ENCODE measurements at places on chromosomes 2 and 18.

GRCh38 chr2:111903930-111904439, 5.6 kb downstream of the MERTK start:
- no peak for DNase-seq

GRCh38 chr18:51438797-51439350, 241.4 kb upstream of the MEX3C start:
- DNase-seq = no peak

DNA sequence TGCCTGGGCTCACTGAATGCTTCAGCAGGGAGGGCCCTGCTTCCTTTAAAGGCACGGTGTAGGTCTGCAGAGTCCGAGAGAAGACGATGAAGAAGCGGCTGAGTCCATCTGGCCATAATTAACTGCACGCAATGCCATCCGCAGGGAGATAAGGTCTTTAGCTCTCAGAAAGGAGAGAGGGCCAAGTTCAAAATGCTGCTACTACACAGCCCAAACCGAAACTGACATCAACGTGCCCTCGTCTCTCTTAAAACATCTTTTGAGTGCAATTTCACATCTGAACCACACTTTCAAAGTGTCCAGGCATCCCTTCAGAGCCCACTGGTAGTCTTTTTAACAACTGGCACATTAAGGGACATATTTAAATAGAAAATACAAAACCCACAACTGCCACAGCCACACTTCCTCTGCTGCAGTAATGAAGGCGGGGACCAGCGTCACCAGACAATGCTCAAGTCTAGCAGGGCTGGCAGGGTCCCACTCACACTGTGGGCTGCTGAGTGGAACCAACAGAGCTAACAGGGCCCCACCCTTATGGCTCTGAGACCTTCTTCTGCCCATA, 35.8 kb downstream of the ST3GAL5 start:
- DNase-seq = no peak

DNA sequence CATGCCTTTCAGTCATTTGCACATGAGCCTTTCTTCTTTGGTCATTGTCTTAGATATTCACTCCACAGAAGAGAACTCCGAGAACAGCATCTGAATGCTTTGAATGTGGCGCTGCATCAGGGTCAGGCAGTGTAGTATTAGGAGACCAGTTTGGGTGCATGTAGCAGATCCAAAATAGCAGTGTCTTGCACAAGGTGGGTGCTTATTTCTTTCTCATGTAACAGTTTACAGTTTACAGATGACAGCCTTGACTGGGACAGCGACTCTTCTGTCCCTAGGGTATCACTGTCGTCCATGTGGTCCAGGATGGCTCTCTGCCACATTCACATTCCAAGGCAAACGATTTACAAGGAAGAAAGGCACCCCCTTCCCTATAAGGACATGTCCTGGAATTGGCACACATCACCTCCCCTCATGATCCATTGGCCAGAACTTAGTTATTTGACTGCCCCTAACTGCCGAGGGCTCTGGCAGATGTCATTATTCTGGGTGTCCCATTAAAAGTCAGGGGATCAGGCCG, 101.0 kb downstream of the STPG4 start:
- DNase-seq = no peak

GRCh38 chr2:213065583-213066442, 85.6 kb downstream of the IKZF2 start:
- peak; percentile 15 for DNase-seq

GRCh38 chr2:36170805-36171204, 184.8 kb upstream of the CRIM1 start:
- DNase-seq = no peak

DNA sequence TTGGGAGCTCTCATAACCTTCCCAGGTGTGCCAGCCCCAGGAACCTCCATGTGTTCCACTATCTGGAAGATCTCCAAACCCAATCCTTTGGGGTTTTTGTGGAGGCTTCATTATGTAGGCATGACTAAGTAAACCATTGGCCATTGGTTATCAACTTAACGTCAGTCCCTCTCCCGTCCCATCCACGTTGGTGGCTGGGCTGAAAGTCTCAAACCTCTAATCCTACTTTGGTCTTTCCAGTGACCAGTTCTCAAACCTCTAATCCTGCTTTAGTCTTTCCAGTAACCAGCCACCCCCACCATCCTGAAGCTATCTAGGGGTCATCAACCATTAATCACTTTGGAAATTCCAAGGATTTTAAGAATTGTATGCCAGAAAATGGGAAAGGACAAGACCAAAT, 704.7 kb upstream of the TMEFF2 start:
- DNase-seq = no peak

GRCh38 chr2:134372611-134373131, 118.8 kb downstream of the MGAT5 start:
- no peak for DNase-seq

GRCh38 chr2:38097258-38097987, 21.5 kb upstream of the CYP1B1 start:
- DNase-seq = no peak

GRCh38 chr2:236511266-236511665, 58.4 kb upstream of the ACKR3 start:
- DNase-seq = no peak

- DNase-seq = no peak
These were observed 49.9 kb downstream of the KCNG3 start for GRCh38 chr2:42443718-42444399.

- no peak for DNase-seq
These were observed 4.5 kb downstream of the B4GALT6 start for GRCh38 chr18:31679791-31680432.

- DNase-seq = no peak
These were observed 121.4 kb downstream of the ST6GAL2 start for GRCh38 chr2:106764614-106765013.

All from nephron progenitor cell (in vitro differentiated cells).